Neuronal stem cell (in vitro differentiated cells): ENCODE measurements at places on chromosomes 2 and 18.

- DNase-seq, result no peak
These were observed 847.9 kb upstream of the CHAC2 start for GRCh38 chr2:52919673-52920072.

- DNase-seq, result no peak
These were observed 66.8 kb downstream of the BMPR2 start for GRCh38 chr2:202442882-202443281.

DNA sequence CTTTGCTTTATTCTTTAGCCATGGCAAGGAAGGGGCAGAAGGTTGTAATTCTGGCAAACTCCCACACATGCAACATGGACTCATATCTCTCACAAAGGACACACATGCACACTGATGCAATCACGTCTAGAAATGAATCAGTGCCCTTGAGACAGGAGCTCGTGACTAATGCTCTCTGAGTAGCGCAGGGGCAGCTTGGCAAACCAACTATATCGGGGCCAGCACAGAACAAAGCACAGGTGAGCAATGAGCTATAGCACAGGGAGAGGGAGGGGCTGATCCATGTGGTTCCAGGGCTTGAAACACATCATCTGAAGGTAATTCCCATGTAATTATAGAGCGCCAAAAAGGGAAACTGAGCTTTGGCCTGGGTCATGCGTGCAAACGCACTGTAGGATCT is 165.2 kb upstream of the KLF7 start:
- DNase-seq, result no peak

- no peak for DNase-seq
These were observed 39.4 kb downstream of the DDX18 start for GRCh38 chr2:117853873-117854272.

- DNase-seq, result no peak
These were observed 63.5 kb downstream of the HDAC4 start for GRCh38 chr2:239337122-239337876.

DNA sequence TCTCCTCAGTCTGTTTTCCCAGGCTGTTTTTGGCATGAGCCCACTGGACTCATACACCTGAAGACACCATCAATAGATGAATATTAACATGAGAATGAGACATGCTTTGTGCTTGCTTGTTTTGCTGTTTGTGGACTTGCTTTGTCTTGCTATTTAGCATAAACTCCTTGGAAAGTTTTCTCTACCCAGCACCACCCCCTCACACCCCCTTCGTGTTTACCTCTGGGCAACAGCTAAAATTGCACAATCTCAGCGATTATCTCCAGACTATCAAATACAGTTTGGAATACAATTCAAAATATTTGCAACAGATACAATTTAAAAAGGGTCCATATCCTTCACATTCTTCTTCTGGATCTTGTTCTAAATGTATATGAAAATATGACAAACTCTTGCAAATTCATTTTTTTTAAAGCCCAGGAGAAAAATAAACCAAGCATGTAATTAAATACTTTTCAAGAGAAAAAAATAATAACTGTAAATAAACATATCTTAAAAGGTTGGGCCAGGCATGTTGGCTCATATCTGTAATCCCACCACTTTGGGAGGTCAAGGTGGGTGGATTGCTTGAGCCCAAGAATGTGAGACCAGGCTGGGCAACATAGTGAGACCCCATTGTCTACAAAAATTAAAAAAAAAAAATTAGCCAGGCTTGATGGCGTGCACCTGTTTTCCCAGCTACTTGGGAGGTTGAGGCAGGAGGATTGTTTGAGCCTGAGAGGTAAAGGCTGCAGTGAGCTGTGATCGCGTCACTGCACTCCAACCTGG is 32.3 kb upstream of the PMAIP1 start:
- no peak for DNase-seq

DNA sequence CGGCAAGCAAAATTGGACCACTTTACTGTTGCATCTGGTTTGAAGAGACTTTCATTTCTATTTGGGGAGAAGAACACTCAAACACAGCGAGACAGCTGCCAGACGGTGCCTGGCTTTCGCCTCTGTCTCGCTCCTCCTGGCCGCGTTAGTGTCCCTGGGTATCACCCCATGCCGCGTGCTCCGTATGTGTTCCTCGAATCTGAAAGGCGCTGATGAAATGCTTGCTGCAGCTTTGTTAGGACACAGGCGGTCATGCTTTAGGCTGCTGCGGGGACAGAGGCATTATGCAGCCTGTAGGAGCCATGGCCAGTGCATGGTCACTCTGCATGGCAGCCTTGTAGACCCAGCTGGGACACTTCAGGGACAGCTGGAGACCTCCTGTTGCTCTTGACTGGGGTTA is 53.9 kb downstream of the LDLRAD4 start:
- no peak for DNase-seq

GRCh38 chr2:153871231-153872221 is at the start of gene GALNT13:
GALNT13 (plus strand) TSS chr2:153871922.
- peak; percentile 84 for DNase-seq

DNA sequence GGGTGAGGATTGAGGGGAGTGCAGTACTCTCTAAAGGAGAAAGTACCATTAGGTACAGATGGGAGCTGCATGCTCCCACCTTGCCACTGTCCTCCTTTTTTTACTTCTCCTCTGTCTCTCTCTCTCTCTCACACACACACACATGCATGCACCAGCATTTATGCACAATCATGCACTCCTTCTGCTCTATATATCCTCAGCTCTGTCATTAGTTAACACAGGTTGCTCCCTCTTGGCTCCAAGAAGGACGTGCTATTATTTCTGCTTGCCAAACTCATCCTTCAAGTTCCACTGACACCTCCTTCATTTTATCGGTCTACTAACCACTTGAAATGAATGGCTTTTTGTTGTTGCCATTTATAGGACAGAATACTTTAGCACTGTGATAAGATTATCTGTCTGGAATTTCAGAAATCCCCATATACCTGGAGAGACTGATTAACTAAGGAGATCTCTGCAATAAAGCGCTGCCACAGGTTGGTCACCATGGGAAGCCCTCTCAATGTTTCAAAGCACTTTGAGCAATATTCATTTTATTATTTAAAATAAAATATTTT is 178.5 kb upstream of the TRIB2 start:
- DNase-seq, result no peak

- no peak for DNase-seq
These were observed 3.8 kb downstream of the GRB14 start for GRCh38 chr2:164617466-164617865.

- DNase-seq, result no peak
These were observed 11.0 kb downstream of the TANK start for GRCh38 chr2:161170958-161171932.

- DNase-seq, result no peak
These were observed 56.5 kb downstream of the SLC4A5 start for GRCh38 chr2:74286725-74287124.

GRCh38 chr2:237259201-237259600 is 154.8 kb downstream of the COL6A3 start:
- DNase-seq, result no peak

DNA sequence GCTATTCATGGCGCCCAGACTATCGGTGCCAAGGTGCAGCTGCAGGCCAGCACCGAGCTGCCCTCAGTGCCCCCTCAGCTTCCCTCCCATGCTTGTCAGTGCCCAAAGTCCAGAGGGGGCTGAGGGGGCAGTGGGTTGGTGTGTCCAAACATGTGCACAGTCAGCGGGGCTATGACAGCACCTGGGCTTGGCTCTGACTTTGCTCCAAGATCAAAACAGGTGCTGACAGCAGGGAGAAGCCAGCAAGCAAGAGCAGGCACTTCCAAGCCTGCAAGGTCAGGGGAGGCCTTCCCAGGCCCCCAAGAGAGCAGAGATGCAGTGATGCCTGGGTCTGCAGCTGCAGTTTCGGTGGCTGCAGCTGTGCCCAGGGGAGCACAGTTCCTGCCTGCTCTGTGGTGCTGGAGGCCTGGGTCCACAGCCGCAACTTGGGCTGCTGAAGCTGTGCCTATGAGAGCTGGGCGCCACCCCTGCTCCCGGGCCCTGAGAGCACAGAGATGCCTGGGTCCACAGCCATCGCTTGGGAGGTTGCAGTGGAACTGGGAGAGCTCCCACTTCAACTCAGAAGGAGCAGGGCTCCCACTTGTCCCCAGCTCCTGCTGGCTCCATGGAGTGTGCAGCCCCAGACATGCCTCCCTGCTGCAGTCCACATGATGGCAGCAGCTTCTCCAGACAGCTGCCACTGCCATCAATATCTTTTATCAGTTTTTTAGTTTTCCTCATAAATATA is 775.3 kb upstream of the POU3F3 start:
- DNase-seq, result peak; percentile 5

GRCh38 chr2:7044253-7045250 is 127.3 kb downstream of the RNF144A start:
- peak; percentile 55 for DNase-seq

DNA sequence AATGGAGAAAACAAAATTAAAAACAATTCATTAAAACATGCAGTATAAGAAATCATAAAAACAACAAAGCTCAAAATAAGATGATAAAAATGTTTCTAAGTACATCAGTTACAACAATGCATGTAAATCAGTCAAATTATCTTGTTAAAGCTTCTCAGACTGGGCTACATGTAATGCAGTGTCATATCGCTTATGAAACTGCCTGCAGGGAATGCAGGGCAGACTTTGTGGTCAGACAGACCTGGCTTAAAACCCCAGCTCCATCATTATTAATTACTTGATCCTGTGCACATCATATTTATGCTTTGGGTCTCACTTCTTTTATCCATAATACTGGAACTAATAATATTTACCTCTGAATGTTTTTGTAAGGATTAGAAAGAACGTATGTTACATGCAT is 74.6 kb downstream of the PID1 start:
- DNase-seq, result no peak
